NCI-H1092 treated with DMSO at 0.1 percent for 48 hours (cell line): ENCODE measurements at places on chromosomes 12 and 14.
A peak's percentile ranks its signal among the peaks of the same experiment; 100 is the strongest.

GRCh38 chr14:71121711-71122110 lies 214.5 kb downstream of the PCNX1 start:
- DNase-seq: no peak

- DNase-seq: no peak
These were observed 71.9 kb downstream of the RESF1 start for GRCh38 chr12:32031109-32031508.

- DNase-seq: peak; percentile 50
These were observed 21.1 kb downstream of the GSC start for GRCh38 chr14:94748667-94749347.

GRCh38 chr12:31954925-31955858 lies 4.0 kb upstream of the RESF1 start:
- no peak for DNase-seq

DNA sequence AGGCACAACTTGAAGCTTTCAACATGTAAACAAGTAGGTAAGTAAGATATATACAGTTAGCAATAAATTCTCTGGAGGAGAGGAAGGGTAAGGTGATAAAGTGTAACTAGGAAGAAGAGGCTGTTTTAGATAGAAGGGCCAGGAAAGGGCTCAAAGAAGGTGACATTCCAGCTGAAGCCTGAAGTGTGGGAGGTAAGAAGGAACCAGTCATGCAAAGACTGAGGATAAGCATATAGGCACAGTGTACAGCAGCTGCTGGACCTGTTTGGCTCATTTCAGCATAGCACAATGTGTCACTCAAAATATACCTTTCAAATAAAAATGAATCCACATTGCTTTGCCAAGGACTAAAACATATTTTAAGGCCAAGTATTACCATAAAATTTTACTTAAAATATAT lies 28.6 kb upstream of the ARL1 start:
- no peak for DNase-seq

DNA sequence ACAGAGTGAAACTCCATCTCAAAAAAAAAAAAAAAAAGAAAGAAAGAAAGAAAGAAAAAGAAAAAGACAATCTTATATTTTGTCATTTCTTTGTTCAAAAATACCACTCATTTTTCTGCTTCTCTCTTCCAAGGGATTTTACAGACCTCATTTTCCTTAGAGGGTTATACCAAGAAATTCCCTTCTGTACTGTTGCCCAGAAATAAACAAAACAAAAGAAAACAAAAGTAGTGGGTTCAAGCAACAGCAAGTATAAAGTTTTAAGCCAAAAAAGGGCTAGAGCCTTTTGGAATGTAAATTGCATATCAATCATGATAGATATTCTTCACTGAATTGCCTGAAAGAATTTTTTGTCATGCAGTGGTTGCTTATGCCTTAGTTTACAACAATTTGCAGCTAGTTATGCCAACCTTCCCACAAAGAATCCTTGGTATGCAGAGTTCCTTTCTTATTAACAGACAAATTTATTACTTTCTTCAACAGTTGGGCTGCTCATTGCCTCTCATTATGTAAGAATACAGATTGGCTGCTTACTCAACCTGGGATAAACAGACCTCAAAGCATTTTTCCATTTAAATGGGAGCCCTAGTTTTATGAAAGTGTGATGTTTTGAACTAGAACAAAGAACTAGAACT lies 129.1 kb upstream of the PPFIA2 start:
- DNase-seq: no peak

DNA sequence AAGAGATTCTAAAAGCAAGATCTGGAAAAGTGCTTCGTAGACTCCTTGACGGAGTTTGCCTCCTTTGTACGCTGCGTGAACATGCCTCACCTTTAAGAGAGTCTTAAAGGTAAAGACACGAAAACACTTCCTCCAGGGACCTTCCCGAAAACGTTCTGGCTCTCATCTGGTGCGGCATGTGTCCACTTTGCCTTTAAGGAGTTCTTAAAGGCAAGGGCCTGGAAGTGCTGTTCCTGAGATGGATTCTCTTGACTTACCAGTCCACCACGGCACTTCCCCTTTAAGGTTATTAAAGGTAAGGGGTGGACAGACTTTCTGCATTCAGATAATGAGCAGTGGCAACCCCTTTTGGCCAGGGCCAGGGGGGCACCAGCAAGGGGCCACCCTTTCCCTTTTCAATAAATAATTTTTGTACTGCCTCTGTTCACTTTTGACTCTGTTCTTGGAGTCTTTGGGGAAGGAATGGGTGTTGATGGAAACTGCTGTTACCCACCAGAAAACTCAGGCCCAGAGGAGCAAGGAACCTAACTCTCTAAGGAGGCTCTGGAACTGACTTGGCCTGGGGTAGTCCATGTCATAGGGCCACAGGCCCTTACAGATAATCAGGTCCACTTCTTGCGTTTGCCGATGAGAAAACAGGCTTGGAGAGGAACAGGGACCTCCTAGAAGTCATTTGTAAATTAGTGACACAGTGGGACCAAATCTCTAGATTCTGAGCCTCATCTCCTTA lies 4.4 kb downstream of the REM2 start:
- peak; percentile 96 for DNase-seq
